ENCODE measurements at places on chromosomes 2 and 18.
A peak's percentile ranks its signal among the peaks of the same experiment; 100 is the strongest.

DNA sequence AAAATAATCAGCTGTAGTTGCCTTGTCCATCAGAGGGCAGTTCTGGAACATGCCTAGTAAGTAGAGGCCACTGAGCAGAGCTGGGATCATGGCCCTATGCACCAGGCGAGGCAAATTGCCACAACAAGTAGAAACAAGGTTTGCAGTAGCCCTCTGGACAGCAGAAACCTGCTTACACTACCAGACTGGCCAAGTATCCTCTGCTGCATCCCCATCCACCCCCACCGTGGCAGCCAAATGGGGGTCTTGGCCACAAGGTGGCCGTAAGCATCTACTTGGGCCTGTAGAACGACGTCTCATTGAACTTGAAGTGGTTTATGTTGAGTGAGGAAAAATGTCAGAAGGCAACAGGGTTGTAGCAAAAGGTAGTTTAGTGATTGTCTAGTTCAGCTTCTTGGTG, 241.2 kb downstream of the ALPK2 start:
- DNase-seq = no peak
- no peaks in the 10 kb centered on the region for H3K4me1 ChIP-seq
- no peaks in the 10 kb centered on the region for H3K36me3 ChIP-seq

GRCh38 chr2:215702116-215702902, 266.4 kb upstream of the FN1 start:
- no peak overlapping the region for H3K27ac ChIP-seq
- H3K4me1 ChIP-seq = no peaks in the 10 kb centered on the region
- H3K36me3 ChIP-seq = no peaks in the 10 kb centered on the region

DNA sequence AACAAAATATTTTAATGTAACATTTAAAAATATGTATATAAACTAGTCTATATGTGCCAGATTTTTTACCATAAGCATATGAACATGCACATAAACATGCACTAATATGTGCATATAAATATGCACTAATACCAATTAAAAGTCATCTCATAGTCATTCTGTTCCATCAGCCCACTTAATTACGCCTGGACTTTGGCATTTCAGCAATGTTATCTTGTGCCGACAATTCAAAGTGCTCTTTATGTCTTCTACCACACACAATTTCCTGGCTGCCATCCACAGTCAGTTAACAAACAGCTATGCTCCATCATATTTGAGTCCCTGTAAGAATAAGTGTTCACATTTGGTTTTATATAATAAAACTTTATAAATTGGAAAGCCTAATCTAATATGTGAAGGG, 92.6 kb upstream of the TSPYL6 start:
- no peak overlapping the region for H3K27ac ChIP-seq
- no peaks in the 10 kb centered on the region for H3K4me1 ChIP-seq
- H3K4me3 ChIP-seq = no peak overlapping the region

GRCh38 chr2:46893269-46893939, 22.2 kb downstream of the MCFD2 start:
- H3K27me3 ChIP-seq = peaks cover 7% of the 10 kb centered on the region
- H3K4me3 ChIP-seq = no peak overlapping the region
- H3K27ac ChIP-seq = no peak overlapping the region
- no peaks in the 10 kb centered on the region for H3K36me3 ChIP-seq

DNA sequence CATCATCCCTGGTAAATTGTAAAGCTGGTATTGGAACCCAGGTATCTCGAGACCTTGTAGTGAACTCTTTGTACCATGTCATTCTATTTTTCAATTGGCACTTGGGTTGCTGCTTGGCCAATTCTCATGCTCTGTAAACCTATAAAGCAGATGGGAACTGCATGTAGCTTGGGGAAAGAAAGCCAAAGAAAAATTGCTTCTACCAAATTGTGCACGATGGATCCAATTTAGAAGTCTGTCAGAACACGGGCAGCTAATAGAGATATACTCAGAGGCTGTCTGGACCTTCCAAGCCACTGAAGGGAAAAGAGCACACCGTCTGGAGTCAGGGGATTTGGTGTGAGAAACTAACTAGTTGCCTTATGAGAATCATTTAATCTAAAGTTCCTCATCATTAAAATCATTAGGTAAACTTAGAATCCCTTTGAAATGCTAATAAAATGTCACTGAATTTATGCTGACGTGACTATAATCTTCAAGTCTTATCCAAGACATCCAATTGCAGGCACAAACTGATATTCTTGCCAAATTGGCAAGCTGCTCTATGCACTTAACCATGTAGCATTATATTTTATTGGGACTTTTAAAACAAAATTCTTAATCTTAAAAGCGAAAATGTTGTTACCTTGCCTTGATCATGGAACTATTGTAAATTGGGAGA, 206.8 kb downstream of the DCC start:
- H3K27ac ChIP-seq = no peak overlapping the region
- no peak for DNase-seq
- H3K4me1 ChIP-seq = no peaks in the 10 kb centered on the region
- no peak overlapping the region for H3K4me3 ChIP-seq
- no peaks in the 10 kb centered on the region for H3K27me3 ChIP-seq

GRCh38 chr2:74037379-74037860, 52.7 kb downstream of the TET3 start:
- no peaks in the 10 kb centered on the region for H3K27me3 ChIP-seq
- H3K4me3 ChIP-seq = no peak overlapping the region

DNA sequence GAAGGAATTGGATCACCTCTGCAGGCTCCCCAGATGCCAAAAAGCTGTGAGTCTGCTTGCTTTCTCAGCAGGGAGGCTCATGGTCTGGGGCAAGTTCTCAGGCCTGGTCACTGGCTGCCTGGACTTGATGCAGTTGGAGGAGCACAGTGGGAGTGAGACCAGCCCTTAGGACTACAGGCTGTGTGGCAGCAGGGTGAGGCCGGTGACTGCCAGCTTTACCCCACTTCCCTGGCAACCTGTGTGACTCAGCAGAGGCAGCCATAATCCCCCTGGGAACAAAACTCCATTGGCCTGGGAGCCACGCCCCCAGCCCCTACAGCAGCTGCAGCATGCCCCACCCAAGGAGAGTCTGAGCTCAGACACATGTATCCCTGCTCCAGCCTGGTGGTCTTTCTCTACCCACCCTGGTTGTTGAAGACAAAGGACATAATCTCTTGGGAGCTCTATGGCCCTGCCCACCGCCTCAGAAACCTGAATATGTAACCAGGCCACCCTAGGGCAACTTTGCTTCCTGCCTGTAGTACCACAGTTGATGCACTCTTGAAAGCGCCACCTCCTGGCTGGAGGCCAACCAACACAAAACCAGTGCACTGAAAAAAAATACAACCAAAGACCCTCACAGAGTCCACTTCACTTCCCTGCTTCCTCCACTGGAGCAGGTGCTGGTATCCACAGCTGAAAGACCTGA, 106.8 kb upstream of the SPATS2L start:
- H3K27me3 ChIP-seq = peaks cover 4% of the 10 kb centered on the region
- no peak overlapping the region for H3K27ac ChIP-seq
- no peak for DNase-seq
- H3K4me1 ChIP-seq = no peaks in the 10 kb centered on the region

- H3K27ac ChIP-seq = no peak overlapping the region
- no peak overlapping the region for H3K4me3 ChIP-seq
- H3K27me3 ChIP-seq = peaks cover 19% of the 10 kb centered on the region
- H3K4me1 ChIP-seq = no peaks in the 10 kb centered on the region
These were observed 152.9 kb downstream of the PXDN start for GRCh38 chr2:1591461-1591770.

- no peaks in the 10 kb centered on the region for H3K36me3 ChIP-seq
- H3K27ac ChIP-seq = no peak overlapping the region
These were observed 223.4 kb upstream of the SMAD2 start for GRCh38 chr18:48153613-48154481.

DNA sequence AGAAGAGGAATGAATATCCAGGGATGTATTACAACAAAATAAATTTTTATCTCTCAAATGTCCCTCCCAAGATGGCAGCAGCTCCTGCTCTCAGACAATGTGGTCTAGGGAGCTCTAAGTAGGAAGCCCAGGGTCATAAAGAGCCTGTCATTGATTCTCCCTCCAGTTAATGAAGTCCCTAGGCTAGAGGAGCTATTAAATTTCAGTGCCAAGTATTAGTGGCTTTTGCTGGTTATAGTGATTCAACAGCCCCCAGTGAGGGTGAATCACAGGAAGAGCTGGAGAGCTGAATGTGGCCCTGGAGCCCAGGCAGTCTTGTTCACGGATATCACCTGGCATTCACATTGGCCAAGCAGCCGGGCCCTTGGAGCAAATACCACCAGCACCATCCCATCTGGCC, 109.8 kb upstream of the YPEL5 start:
- no peak overlapping the region for H3K27ac ChIP-seq
- H3K36me3 ChIP-seq = no peaks in the 10 kb centered on the region
- peaks cover 13% of the 10 kb centered on the region for H3K27me3 ChIP-seq
- H3K4me1 ChIP-seq = no peaks in the 10 kb centered on the region
- no peak for DNase-seq
- H3K4me3 ChIP-seq = no peak overlapping the region

DNA sequence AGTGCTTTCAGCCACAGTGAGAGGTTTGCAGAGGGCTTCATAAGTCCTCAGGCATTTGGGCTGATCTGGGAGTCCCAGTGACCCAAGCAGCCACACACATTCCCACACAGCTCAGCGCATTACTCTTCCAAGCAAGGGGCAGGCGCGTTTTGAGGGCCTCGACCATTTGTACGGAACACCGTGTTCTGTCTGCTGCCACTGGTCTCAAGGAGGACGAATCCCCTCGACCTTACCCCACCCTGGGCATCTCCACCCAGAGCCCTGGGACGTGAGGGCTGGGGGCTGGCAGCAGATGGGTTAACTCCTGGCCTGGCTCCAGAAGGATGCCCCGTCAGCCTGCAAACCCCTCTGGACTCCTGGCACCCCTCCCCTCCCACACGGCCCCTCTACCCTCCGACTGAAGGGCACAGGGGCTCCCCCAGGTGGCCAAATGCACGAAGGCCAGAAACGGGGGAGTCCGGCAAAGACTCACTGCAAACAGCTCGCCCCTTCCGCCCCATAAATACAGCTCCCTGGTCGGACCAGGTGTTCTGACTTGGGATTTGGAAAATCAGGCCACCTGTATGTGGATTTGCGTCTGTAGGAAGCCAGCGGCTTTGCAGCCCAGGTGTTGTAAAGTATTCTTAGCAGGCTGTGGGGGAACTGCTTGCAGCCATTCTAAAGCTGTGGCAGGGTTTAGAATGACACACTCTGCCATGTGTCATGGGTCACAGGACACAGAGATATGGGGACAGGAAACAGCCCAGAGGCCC, 33.6 kb upstream of the PTMA start:
- peaks cover 39% of the 10 kb centered on the region for H3K4me1 ChIP-seq
- no peak overlapping the region for H3K4me3 ChIP-seq
- H3K27ac ChIP-seq = no peak overlapping the region
- no peaks in the 10 kb centered on the region for H3K36me3 ChIP-seq
- H3K27me3 ChIP-seq = peaks cover 13% of the 10 kb centered on the region

- peaks cover 37% of the 10 kb centered on the region for H3K4me1 ChIP-seq
- DNase-seq = no peak
- no peaks in the 10 kb centered on the region for H3K36me3 ChIP-seq
These were observed 110.9 kb upstream of the EPC2 start for GRCh38 chr2:148533685-148534084.

- H3K4me3 ChIP-seq = no peak overlapping the region
- no peak for DNase-seq
- peaks cover 11% of the 10 kb centered on the region for H3K4me1 ChIP-seq
- no peaks in the 10 kb centered on the region for H3K36me3 ChIP-seq
- H3K27me3 ChIP-seq = peaks cover 52% of the 10 kb centered on the region
These were observed 72.3 kb downstream of the SMAD7 start for GRCh38 chr18:48878471-48878870.

- H3K4me1 ChIP-seq = peaks cover 5% of the 10 kb centered on the region
- DNase-seq = no peak
- no peaks in the 10 kb centered on the region for H3K27me3 ChIP-seq
- H3K27ac ChIP-seq = no peak overlapping the region
- peaks cover 9% of the 10 kb centered on the region for H3K36me3 ChIP-seq
These were observed 27.1 kb downstream of the MTERF4 start for GRCh38 chr2:241074901-241075540.

DNA sequence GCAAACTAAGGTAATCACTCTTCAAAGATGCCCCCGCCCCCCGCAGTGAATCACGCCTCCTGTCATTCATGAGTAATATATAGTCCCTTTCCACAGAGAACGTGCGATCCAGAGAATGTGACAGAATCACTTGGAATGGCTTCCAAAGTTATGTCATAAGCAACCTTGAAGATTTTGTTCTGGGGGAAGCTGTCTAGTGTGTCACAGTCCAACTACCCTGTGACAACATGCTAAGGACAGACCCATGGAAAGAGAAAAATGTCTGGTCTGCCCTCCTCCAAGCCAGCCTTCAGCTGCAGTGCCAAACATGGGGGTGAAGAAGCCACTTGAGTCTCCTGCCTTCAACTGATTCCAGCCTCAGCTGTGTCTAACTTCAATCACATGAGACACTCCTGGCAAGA, 259.1 kb downstream of the SS18 start:
- H3K4me1 ChIP-seq = no peaks in the 10 kb centered on the region
- H3K4me3 ChIP-seq = no peak overlapping the region
- no peaks in the 10 kb centered on the region for H3K36me3 ChIP-seq
- no peaks in the 10 kb centered on the region for H3K27me3 ChIP-seq
- DNase-seq = no peak

DNA sequence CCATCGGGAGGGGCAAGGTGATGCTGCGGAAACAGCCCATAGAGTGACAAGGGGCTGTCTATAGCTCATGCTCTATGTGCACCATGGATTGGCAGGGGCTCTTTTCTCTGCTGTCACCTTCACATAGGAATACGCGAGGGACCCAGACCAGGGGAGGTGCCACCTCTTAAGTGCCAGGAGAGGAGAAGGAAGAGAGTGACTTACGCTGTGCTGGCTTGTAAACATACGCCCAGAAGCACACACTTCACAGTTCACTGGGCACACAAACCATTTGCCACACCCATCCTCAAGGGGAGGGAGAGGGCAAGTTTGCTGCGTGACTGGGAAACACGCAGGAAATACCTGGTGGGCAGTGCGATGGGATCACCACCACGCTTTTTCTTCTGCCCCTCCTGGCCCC, 65.1 kb upstream of the GPR45 start:
- DNase-seq = no peak
- H3K27ac ChIP-seq = no peak overlapping the region
- H3K4me3 ChIP-seq = no peak overlapping the region
- no peaks in the 10 kb centered on the region for H3K4me1 ChIP-seq
- no peaks in the 10 kb centered on the region for H3K36me3 ChIP-seq
- H3K27me3 ChIP-seq = peaks cover 40% of the 10 kb centered on the region

- no peak overlapping the region for H3K4me3 ChIP-seq
- no peak for DNase-seq
- H3K27ac ChIP-seq = no peak overlapping the region
- peaks cover 74% of the 10 kb centered on the region for H3K27me3 ChIP-seq
- no peaks in the 10 kb centered on the region for H3K36me3 ChIP-seq
These were observed 6.1 kb upstream of the GPC1 start for GRCh38 chr2:240429341-240429871.

- peak overlapping the region; percentile 81 for H3K4me3 ChIP-seq
- DNase-seq = no peak
- peak overlapping the region; percentile 84 for H3K27ac ChIP-seq
- H3K36me3 ChIP-seq = no peaks in the 10 kb centered on the region
These were observed 1.3 kb upstream of the GPC1 start for GRCh38 chr2:240433973-240434727.

- no peak overlapping the region for H3K27ac ChIP-seq
- no peak overlapping the region for H3K4me3 ChIP-seq
- no peaks in the 10 kb centered on the region for H3K27me3 ChIP-seq
- H3K4me1 ChIP-seq = no peaks in the 10 kb centered on the region
- no peaks in the 10 kb centered on the region for H3K36me3 ChIP-seq
- DNase-seq = no peak
These were observed 684.4 kb downstream of the IRS1 start for GRCh38 chr2:226115102-226115831.
